ENCODE measurements at places on chromosomes 4 and X.

DNA sequence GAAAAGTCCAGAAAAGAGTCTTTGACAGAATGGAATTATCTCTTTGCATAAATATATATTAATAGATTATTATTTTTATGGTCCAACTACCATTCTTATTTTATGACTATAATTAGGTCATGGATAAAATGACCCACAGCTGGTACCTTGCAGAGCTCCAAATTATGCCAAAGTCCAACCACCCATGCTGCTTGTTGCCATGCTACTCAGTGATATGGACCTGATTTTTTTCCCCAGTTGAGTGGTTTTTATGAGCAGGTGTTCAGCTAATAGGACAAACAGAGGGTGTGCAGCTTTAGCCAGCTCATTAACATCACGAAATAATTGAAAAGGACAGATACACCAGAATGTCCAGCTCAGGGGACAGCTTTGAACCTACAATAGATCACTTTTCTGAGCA is 9.7 kb downstream of the HOPX start:
- DNase-seq = peak; percentile 24

DNA sequence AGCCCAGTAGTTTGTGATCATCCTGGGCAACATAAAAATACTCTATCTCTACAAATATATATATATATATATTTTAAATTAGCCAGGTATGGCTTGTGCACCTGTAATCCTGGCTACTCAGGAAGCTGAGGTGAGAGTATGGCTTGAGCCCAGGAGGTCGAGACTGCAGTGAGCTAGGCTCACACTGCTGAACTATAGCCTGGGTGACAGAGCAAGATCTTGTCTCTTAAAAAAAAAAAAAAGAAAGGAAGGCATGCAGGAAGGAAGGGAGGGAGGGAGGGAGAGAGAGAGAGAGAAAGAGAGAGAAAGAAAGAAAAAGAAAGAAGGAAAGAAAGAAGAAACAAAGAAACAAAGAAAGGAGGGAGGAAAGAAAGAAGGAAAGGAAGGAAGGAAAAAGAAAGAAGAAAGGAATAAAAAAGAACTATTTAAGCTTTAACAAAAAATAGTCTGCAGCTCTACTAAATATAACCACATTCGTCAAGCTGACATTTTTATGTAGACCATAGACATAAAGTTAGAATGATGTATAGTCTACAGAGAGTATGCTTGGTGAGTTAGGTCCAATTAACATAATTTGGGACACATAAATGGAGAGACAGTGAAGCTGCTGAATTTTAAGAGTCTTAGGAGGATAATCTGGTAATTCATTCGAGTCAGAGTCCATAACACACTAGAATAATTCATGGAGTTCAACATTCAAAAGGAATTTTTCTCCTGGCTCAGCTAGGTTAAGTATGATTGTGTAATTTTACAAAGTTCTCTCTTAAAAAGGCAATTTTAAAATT is 111.9 kb downstream of the GLRA3 start:
- peak; percentile 26 for DNase-seq

GRCh38 chr4:187478292-187479140 is 517.1 kb upstream of the ZFP42 start:
- DNase-seq = no peak

GRCh38 chr4:104166749-104167148 is 327.9 kb downstream of the CXXC4 start:
- DNase-seq = peak; percentile 2

- DNase-seq = no peak
Measured at GRCh38 chr4:182174979-182175378, 68.2 kb upstream of the TENM3 start.

- no peak for DNase-seq
Measured at GRCh38 chr4:173862754-173863153, 332.7 kb upstream of the HAND2 start.

GRCh38 chr4:19074036-19074435 is 1052.5 kb upstream of the LCORL start:
- no peak for DNase-seq
